ENCODE measurements at places on chromosomes 4 and X. TPM values are rescaled to one million over a fixed set of nuclear protein-coding genes. Genes with fewer than 3 reads are reported as not detected.

MMAA gene
- total RNA-seq: 9.4 TPM

PWWP3B gene
- 3.7 TPM for total RNA-seq

XAGE2 gene
- 0.50 TPM for total RNA-seq

TMEM150C gene
- 16.8 TPM for total RNA-seq

SSX3 gene
- not detected for total RNA-seq

DNA sequence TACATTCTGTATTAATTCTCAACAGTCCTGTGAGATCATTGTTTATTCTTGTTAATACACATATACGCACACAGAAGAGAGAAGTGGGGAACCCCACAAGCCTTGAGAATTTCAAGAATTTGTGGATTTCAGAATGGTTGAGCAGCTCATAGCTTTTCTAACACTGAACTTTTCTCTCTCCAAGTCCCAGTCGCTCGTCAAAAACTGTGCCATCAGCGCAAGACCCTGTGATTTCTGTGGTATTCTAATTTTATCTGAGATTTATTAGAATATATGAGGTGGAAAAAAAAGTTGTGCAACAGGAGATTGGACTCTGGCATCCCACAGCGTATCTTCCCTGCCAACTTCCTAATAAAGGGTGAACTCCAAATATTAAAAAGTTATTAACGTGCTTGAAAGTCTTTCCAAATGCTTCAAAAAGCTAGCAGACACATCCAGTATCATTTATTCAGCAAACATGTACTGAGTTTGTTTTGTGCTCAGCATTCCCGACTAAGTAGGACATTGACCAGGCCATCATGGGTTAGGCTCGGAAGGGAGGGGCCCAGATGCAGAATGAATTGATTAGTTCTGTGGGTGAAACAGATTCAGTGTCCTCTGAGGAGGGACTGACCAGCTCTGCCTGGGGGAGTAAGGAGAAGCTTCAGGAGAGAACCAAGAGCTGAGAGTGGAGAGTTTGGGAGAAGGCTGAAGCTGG is 165.6 kb downstream of the CBR4 start:
- DNase-seq: no peak

DNA sequence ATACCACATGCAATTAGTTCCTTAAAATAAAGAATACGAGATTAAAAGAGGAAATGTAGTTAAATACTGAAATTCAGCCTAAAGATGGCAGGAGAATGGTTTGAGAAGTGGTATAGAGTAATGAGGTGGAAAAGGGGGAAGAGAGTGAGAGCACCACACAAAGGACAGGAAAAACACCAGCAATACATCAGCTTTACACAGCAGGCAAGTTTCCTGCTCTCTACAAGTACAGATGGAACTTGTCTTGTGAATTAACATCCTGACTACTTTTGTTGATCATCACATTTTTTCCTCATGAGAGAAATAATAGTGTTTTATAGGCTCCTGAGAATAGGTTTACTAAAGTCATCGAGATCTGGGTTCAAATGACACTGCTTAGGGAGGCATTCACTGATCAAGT is 2.9 kb upstream of the UNC5C start:
- DNase-seq: no peak

DNA sequence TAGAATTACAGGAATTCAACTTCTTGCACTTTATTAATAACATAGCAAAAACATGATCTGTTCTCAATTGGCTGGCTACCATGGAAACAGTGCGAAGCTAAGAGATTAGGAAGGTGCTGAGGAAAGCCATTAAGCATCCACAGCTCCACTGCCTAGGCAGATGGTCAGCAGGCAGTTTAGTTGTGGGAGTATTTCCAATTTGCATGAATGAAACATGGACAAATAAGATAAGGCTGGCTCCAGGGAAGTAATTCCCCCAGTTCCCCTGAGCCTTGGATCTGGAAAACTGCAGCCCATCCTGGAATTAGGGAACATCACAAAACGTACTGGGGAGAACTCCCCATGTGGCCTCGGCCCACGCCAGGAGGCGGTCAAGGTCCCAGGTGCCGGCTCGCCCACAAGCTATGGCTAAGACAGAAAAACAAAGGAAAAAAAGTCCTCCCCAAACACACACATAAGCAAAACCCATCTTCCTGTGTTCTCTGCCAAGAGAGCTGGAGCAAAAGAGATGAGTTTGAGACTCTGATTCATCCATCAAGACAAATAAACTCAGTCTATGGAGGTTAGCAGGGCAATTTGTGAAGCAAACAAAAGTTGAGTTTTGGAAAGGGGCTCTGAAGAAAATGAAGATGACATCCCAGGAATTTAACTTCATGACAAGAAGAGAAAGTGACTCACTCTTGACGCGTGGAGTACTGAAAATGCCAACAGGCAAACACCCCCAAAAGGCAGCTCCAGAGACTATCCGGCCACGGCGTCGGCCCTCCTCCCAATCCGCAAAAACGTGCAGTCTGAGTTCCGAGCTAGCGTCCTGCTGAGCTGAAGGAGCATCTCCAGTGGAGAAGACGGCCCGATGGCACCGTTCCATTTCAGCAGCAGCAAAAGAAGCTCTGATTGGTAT is 45.1 kb downstream of the IGFBP7 start:
- DNase-seq: no peak

DNA sequence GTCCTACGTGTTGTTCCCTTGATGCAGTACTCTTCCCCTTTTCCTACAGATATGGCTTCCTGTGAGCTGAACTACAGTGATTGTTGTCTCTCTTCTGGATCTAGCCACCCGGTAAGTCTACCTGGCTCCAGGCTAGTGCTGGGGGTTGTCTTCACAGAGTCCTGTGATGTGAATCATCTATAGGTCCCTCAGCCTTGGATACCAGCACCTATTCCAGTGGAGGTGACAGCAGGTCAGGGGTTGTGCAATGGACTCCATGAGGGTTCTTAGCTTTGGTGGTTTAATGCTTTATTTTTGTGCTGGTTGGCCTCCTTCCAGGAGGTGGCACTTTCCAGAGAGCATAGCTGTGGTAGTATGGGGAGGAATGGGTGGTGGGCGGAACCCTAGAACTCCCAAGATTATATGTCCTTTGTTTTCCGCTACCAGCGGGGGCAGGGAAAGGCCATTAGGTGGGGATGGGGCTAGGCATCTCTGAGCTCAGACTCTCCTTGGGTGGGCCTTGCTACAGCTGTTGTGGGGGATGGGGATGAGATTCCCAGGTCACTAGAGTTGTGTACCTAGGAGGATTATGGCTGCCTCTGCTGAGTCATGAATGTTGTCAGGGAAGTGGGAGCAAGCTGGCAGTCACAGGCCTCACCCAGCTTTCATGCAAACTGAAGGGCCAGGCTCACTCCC is 121.4 kb upstream of the ANKRD50 start:
- DNase-seq: no peak

GRCh38 chr4:68272380-68272779 is 26.9 kb upstream of the TMPRSS11B start:
- DNase-seq: no peak

GRCh38 chr4:75189711-75190335 is 256.9 kb downstream of the PARM1 start:
- DNase-seq: no peak

- no peak for DNase-seq
Measured at GRCh38 chrX:35439034-35439660, 359.0 kb upstream of the MAGEB16 start.

- no peak for DNase-seq
Measured at GRCh38 chr4:158053801-158054200, 119.0 kb downstream of the GASK1B start.
